ENCODE measurements at places on chromosomes 12 and 14. TPM values are rescaled to one million over a fixed set of nuclear protein-coding genes. Genes with fewer than 3 reads are reported as not detected.

Gene RNASE7
- 0.39 TPM for total RNA-seq

Gene SLC6A12
- total RNA-seq, result 3.4 TPM

Gene CRACR2A
- 4.7 TPM for total RNA-seq

Gene TRIM9
- total RNA-seq, result 1.3 TPM

Gene DAO
- not detected for total RNA-seq

Gene JPH4
- 1.1 TPM for total RNA-seq

Gene SERPINA12
- total RNA-seq, result not detected

Gene ACSS3
- total RNA-seq, result 36.2 TPM

Gene PRB2
- total RNA-seq, result not detected

Gene USP44
- 1.3 TPM for total RNA-seq

Gene CLEC2B
- 17.1 TPM for total RNA-seq

Gene PMCH
- total RNA-seq, result not detected

Gene ANKRD33
- not detected for total RNA-seq

Gene MAP1LC3B2
- 1.1 TPM for total RNA-seq

Gene NOVA1
- total RNA-seq, result 11.7 TPM

Gene COCH
- 5.8 TPM for total RNA-seq

Gene TAS2R13
- 1.2 TPM for total RNA-seq

Gene DTX1
- 69.9 TPM for total RNA-seq

Gene HVCN1
- 4.2 TPM for total RNA-seq

Gene OR4L1
- not detected for total RNA-seq

Gene CCDC38
- total RNA-seq, result not detected

Gene OSGEP
- 23.3 TPM for total RNA-seq

Measured in mesenteric fat pad (tissue), 1 donor.